ENCODE measurements at places on chromosomes 7 and 10. TPM values are rescaled to one million over a fixed set of nuclear protein-coding genes. Genes with fewer than 3 reads are reported as not detected.

Gene FEZF1
- total RNA-seq = not detected

Gene CACNB2
- total RNA-seq = 0.44 TPM

Gene TMEM60
- total RNA-seq = 18.5 TPM

Gene TRPV5
- 0.20 TPM for total RNA-seq

Gene OPN1SW
- not detected for total RNA-seq

Gene CALN1
- total RNA-seq = not detected

Gene CUL1
- total RNA-seq = 52.4 TPM

Gene FBXL13
- 5.6 TPM for total RNA-seq

Gene HMX2
- not detected for total RNA-seq

GRCh38 chr10:47388879-47389278 is 4.8 kb upstream of the ZNF488 start:
- no peak overlapping the region for H3K27ac ChIP-seq
- DNase-seq = no peak
- peaks cover 14% of the 10 kb centered on the region for H3K4me1 ChIP-seq
- H3K4me3 ChIP-seq = no peak overlapping the region
- peaks cover 9% of the 10 kb centered on the region for H3K27me3 ChIP-seq

DNA sequence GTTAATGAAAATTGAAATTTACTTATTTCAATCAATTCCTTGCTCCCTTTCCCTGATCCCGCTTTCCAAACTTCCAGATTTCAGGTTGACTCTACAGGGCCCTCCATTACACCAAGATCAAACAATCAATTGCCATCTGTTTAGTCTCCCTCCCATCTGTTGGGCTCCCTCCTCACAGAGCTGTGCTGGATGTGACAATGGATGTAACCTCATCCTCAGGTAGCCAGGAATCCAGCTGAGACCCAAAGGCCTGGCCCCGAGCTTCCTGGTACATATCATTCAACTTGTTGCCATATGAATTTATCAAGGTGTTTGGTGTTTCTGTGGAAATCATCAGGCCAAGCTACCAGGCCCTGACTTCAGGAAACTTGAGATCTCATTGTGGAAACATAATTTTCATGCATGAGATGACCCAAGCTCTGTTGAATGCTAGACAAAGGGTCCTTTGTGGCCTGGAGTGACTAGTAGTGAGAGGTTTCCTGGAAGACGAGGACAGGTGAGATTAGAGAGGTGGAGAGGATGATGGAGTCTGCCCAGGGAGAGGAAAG is 148.6 kb upstream of the PDE1C start:
- no peak for DNase-seq
- H3K27ac ChIP-seq = no peak overlapping the region
- H3K27me3 ChIP-seq = no peaks in the 10 kb centered on the region
- H3K36me3 ChIP-seq = no peaks in the 10 kb centered on the region
- no peaks in the 10 kb centered on the region for H3K4me1 ChIP-seq

DNA sequence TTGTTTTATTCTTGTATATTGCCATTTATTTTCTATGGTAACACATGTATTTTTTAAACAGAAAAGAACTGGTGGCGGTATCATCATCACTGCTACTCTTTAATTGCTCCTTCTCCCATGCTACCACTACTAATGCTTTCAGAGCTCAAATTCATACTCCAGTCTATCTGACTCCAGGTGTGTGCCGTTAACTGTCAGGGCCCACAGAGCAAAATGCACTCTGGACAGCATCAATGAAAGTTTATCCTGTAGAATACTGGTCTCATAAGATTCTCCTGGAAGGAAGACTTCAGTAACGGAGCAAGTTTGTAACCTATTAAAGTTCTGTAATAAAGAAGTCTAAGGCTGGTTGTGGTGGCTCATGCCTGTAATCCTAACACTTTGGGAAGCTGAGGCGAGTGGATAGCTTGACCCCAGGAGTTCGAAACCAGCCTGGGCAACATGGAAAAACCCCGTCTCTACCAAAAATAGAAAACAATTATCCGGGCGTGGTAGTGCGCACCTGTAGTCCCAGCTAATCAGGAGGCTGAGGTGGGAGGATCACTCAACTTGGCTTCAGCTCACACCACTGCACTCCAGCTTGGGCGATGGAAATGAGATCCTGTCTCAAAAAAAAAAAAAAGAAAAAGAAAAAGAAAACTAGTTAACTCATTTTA is 18.4 kb downstream of the ZNRF2 start:
- no peak overlapping the region for H3K4me3 ChIP-seq
- H3K27ac ChIP-seq = no peak overlapping the region
- no peaks in the 10 kb centered on the region for H3K27me3 ChIP-seq
- no peaks in the 10 kb centered on the region for H3K36me3 ChIP-seq

- H3K27ac ChIP-seq = no peak overlapping the region
- no peaks in the 10 kb centered on the region for H3K4me1 ChIP-seq
- H3K4me3 ChIP-seq = no peak overlapping the region
- no peaks in the 10 kb centered on the region for H3K36me3 ChIP-seq
- H3K27me3 ChIP-seq = no peaks in the 10 kb centered on the region
Observed at GRCh38 chr10:49168171-49168540, 20.0 kb downstream of the TMEM273 start.

DNA sequence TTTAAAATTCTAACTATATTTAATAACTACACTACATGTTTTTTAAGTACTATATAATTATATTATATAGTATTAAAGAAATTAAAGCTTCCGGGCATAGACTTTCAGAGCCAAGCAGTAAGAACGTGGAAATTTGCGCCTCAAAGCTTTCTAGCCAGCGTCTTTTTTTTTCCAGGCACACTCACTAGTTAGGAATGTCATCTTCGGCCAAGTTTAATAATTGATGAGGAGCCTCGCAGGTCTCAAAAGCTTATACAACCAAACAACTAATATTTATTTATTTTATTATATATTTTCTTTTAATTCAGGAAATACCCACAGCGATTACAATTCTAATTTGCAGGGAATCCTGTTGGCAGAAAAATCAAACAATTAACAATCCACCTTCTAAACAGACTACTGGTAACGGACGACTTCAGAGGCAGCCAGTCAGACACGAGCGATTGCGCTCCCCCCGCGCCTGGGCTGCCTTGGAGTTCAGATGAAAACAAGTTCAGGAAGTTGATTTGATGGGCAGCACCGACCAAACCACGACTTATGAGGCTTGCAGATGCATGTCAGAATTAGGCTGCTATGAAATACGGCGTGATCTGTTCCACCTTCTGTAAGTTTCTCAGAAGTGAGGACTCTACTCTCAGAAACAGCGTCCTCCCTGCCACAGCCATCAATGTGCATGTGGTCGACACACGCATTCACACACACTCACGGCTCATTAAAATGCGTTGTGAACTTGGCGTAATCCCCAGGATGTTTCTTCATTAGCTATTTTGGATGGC is 431.8 kb upstream of the MGMT start:
- DNase-seq = peak; percentile 80
- H3K4me3 ChIP-seq = no peak overlapping the region
- H3K4me1 ChIP-seq = peaks cover 6% of the 10 kb centered on the region
- peaks cover 17% of the 10 kb centered on the region for H3K27me3 ChIP-seq
- H3K36me3 ChIP-seq = no peaks in the 10 kb centered on the region
- H3K27ac ChIP-seq = peak overlapping the region; percentile 55

DNA sequence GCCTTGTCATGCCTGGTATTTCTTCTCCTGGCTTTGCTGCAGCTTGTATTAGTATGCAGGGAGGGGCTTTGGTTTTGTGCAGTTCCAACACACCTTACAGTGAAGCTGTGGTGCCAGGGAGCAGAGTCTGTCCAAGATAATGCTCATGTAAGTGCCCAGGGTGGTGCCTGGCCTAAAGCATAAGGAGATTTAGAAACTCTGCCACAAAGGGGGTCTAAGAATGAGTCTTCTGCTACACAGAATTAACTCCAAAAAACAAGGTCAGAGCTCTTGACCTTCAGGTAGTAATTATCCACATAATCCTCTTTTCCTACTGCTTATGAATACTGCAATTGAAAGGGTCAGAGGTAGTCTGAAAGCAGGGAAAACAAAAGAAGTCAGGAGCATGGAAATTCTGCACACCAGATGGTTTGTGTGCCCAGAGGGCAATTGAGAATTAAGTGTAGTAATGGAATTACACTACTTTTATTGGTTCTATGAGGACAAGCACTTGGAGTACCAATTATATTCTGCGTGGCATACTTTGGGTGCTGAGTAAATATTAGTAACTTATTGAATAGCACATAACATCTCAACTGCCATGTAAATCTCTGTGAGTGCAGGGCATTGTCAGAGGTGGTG is 121.5 kb downstream of the KAT6B start:
- no peaks in the 10 kb centered on the region for H3K27me3 ChIP-seq
- no peak for DNase-seq
- H3K4me3 ChIP-seq = no peak overlapping the region
- H3K36me3 ChIP-seq = no peaks in the 10 kb centered on the region
- peaks cover 14% of the 10 kb centered on the region for H3K4me1 ChIP-seq

GRCh38 chr7:108805808-108806397 is 236.2 kb downstream of the DNAJB9 start:
- no peaks in the 10 kb centered on the region for H3K36me3 ChIP-seq
- H3K4me3 ChIP-seq = no peak overlapping the region
- DNase-seq = no peak
- H3K4me1 ChIP-seq = no peaks in the 10 kb centered on the region

GRCh38 chr7:75611557-75612178 is 119.5 kb downstream of the SPDYE5 start:
- DNase-seq = peak; percentile 92
- no peaks in the 10 kb centered on the region for H3K36me3 ChIP-seq
- no peaks in the 10 kb centered on the region for H3K27me3 ChIP-seq
- peaks cover 86% of the 10 kb centered on the region for H3K4me1 ChIP-seq
- no peak overlapping the region for H3K4me3 ChIP-seq
- H3K27ac ChIP-seq = peak overlapping the region; percentile 80

DNA sequence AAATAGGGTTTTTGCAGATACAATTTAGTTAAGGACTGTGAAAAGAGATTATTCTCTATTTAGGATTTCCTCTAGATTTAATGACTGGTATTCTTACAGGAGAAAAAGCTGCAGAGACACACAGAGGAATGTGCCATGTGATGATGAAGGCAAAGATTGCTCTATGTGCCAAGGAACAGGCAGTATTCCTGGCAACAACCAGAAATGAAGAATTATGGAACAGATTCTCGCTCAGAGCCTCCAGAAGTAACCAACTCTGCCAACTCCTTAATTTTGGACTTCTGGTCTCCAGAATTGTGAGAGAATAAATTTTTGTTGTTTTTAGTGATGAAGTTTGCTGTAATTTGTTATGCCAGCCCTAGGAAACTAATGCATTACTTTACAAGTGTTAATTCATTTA is 307.6 kb upstream of the SEMA3A start:
- DNase-seq = no peak
- H3K27ac ChIP-seq = no peak overlapping the region
- no peaks in the 10 kb centered on the region for H3K36me3 ChIP-seq
- no peaks in the 10 kb centered on the region for H3K27me3 ChIP-seq
- no peak overlapping the region for H3K4me3 ChIP-seq
- no peaks in the 10 kb centered on the region for H3K4me1 ChIP-seq

All from spleen (tissue), 13 donors.